ENCODE measurements at places on chromosomes 2 and 18.

- no peak for DNase-seq
Observed at GRCh38 chr2:17232776-17233556, 285.3 kb downstream of the RAD51AP2 start.

- DNase-seq, result peak; percentile 97
Observed at GRCh38 chr2:56127463-56128152, 56.2 kb upstream of the CCDC85A start.

GRCh38 chr2:190497428-190497827 lies 37.1 kb downstream of the NEMP2 start:
- DNase-seq, result peak; percentile 29

DNA sequence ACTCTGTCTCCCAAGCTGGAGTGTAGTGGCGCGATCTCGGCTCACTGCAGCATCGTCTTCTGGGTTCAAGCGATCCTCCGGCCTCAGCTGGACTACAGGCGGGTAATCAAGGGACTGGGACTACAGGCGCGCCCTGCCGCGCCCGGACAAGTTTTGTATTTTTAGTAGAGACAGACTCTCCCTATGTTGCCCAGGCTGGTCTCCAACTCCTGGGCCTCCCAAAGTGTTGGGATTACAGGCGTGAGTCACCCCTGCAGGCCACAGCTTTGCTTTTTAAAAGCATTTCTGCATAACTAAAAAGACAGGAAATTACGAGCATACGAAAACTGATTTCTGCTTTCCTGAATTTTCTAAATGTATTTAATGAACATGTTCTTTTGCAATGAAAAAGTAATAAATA lies 916 bp upstream of the OSBPL1A start:
- DNase-seq, result no peak

- no peak for DNase-seq
Observed at GRCh38 chr2:86476092-86476491, 34.9 kb downstream of the KDM3A start.

DNA sequence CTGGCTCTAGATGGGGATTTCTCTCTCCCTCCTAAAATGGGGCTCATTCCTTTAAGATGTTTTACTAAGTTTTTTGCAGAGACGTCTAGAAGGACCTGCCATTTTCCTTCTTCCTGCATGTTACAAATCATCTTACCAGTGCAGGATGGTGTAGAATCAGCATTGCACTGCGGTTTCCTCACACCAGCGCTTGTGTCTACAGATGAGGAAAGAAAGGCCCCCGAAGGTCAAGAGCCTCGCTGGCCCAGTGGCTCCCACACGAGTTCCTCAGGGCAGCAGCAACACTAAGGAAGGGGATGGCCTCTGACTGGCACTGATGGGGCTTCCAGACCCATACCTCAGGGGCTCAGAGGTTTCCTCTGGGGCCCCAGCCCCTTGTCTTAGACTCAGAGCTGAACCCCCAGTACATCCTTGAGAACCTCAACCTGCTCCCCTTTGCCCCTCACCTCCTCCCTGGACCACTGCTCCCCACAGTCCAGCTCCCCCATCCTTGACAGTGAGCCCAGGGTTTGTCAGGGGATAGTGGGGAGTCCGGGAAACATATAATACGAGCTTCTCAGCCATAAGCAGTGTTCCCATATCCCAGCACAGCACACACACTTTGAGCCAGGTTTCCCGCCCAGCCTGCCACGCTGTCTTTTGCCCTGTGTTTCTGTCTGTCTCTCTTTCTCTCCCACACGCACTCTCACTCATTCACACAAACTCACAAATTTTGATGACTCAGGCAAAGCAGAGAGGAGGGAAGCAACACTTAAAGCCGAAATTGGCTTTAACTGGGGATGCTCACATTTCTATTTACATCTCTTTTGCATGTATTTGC lies 29.4 kb downstream of the ZFP36L2 start:
- DNase-seq, result no peak

DNA sequence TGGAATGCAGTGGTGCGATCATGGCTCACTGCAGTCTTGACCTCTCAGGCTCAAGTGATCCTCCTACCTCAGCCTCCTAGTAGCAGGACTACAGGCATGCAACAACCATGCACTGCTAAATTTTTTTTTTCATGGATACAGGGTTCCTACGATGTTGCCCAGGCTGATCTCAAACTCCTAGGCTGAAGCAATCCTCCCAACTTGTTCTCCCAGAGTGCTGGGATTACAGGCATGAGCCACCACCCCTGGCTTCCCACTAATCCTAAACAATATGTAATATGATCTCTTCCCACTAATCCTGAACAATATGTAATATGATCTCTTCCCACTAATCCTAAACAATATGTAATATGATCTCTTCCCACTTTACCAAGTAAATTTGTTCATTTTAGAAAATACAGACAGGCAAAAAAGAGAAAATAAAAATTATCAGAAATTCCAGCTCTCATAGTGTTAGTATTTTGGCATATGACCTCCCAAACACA lies 33.7 kb upstream of the C18orf32 start:
- DNase-seq, result peak; percentile 68

GRCh38 chr2:65071499-65072180 lies 15.4 kb downstream of the CEP68 start:
- DNase-seq, result no peak

GRCh38 chr2:81647715-81648230 lies 1343.2 kb upstream of the LRRTM1 start:
- no peak for DNase-seq

GRCh38 chr2:11237122-11237521 lies 81.9 kb downstream of the SLC66A3 start:
- no peak for DNase-seq

GRCh38 chr2:201132518-201132917 lies 16.6 kb downstream of the CFLAR start:
- no peak for DNase-seq

DNA sequence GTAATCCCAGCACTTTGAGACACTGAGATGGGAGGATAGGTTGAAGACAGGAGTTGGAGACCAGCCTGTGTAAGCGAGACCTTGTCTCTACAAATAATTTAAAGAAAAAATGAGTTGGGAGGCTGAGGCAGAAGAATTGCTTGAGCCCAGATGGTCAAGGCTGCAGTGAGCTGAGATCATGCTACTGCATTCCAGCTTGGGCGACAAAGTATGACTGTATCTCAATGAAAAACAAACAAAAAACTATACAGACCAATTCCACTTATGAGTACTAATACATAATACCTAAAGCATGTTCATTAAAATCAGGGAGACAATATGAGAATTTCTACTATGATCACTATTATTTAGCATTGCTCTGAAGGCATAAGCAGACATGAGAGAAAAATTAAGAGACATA lies 12.6 kb downstream of the RNF149 start:
- no peak for DNase-seq

DNA sequence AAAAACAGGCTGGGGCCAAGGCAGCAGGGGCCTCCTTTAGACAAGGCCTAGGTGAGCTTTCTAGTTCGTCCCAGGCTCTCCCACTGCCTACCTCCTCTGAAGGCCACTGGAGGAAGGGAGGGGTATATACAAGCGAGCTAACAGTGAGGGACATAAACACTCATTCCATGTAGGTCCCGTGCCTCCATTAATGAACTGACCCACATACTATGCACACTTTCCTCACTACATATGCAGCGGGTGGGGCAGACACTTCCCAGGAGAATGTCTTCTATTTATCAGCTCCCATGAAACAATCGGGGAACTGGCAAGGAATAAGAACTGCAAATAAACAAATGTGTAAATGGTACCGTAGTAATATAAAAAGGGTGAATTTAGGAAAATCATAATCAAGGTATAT lies 336.5 kb downstream of the NBAS start:
- DNase-seq, result no peak

DNA sequence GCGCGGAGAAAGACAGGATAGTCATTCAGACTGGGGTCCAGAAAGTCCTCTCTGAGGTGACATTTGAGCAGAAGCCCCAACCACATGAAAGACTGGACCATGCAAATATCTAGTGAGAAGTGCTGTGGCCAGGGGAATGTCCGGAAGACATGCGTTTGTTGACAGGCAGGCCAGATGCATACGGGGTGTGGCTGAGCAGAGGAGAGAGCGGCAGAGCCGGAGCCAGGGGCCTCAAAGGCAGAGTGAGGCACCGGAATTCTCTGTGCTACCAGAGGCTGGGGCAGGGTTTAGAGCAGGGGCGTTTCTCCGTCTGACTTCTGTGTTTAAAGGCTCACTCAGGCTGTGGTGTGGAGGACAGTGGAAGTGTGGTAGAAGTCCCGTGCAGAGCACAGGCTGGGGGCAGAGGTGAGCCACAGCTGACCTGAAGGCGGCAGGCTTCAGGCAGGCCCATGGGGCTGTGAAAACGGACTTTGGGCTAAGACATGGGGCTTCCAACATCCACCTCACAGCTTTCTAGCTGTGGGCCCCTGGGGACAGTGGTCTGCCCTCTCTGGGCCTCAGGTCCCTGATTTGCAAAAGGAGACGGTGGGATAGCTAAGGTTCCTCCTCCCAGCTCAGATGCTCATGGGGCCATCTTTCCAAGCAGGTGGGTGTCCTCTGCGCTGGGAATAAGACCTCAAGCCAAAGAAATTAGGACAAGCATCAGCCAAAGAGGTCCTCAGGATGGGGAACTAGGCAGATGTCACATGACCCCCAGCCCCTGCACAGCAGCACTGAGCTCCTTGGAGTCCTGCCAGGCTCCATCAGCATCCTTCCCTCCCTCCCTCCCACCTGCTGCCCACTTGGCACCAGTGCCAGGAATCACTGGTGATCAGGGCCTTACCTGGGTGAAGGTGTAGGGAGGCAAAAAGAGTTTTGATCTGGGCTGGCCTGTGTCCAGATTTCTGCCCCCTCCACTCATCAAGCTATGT lies 11.2 kb downstream of the RUFY4 start:
- DNase-seq, result no peak

- no peak for DNase-seq
Observed at GRCh38 chr2:56012221-56012765, 88.7 kb upstream of the EFEMP1 start.

- DNase-seq, result no peak
Observed at GRCh38 chr2:18345848-18346247, 214.6 kb downstream of the RDH14 start.

DNA sequence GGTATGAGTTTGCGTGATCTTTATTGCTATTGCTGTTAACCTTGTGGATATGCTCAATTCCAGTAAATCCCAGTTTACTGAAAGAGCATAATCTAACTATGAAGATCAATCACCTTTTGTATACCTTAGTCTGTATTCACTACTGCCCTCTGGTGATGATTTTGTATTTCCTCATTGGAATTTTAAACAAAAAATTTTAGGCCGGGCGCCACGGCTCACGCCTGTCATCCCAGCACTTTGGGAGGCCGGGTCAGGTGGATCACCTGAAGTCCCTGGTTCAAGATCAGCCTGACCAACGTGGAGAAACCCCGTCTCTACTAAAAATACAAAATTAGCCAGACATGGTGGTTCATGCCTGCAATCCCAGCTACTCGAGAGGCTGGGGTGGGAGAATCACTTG lies 5.1 kb downstream of the COMMD1 start:
- DNase-seq, result no peak

DNA sequence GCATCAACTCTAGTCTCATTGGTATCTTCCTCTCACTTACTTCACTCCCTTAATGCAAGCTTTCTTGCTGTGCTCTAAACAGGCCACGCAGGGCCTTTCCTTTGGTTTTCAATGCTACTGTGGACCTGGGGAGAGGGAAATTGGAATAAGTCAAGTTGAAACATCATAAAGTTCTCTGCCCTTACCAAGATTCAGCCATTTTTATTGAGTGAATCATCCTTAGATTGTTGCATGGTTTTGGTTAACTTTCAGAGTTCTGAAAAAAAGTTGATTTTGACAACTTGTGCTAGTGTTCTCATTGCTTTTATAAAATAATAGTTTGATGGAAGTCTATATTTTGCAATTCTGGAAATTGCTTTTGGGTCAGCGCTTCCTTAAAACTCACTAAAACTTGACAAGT lies 852.8 kb upstream of the ACVR2A start:
- no peak for DNase-seq

- DNase-seq, result peak; percentile 93
Observed at GRCh38 chr2:237590272-237591140, at the start of gene RAB17. Gene RAB17, minus strand, starts transcription at chr2:237590734. Its CDS starts 4,580 bp downstream, at chr2:237586154.

- no peak for DNase-seq
Observed at GRCh38 chr18:56221195-56222065, 417.0 kb downstream of the TXNL1 start.

DNA sequence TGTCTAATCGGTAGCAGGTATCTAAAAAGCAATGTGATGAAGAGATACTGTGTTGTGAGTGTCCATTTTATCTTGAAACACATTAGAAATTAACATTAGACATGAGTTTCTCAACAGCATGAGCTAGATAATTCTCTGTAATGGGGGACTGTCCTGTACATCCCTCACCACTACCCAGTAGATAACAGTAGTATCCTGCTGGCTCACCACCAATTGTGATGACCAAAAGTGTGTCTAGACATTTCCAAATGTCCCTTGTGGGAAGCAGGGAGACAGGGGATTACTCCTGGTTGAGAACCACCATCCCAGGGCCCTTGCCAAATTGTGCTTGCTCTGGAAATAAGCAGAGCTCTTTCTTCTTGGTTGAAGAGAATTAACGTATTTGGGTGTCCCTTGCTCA lies 239.3 kb downstream of the IRS1 start:
- no peak for DNase-seq

DNA sequence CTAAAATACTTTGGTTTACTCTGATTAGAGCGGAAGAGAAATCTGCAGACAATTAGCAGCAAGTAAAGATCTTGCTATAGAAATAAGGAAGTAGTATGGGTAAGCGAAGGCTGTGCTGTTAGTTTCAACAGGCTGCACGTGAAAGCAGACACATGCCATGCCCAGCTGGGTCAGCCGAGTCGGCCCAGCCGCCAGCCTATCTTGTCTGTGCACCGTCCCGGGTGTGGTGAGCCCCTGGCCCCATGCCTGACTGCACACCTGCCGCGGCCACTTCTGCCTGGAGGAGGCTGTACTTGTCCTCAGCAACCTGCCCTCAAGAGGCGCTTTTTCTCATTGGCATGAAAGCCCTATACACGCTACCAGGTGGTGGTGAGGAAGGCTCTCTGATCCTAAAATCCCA lies 185.5 kb downstream of the SEPTIN10 start:
- DNase-seq, result no peak

DNA sequence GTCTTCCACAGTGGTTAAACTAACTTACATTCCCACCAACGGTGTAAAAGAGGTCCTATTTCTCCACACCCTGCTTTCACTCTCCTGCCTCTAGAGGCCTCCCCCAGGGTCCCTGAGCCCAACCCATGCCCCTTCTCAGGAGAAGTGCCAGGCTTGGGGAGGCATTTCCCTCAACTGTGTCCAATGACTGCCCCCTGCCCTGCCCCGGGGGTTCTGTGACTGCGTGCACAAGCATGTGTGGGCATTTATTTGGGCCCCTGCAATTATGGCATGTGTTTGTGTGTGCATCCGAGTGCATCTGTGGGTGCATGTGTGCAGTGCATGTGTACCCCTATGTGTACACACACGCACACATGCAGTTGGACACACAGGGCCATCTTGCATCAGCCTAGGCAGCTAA lies 57.3 kb downstream of the INHBB start:
- no peak for DNase-seq

- no peak for DNase-seq
Observed at GRCh38 chr2:232800166-232800565, 23.8 kb upstream of the KCNJ13 start.

DNA sequence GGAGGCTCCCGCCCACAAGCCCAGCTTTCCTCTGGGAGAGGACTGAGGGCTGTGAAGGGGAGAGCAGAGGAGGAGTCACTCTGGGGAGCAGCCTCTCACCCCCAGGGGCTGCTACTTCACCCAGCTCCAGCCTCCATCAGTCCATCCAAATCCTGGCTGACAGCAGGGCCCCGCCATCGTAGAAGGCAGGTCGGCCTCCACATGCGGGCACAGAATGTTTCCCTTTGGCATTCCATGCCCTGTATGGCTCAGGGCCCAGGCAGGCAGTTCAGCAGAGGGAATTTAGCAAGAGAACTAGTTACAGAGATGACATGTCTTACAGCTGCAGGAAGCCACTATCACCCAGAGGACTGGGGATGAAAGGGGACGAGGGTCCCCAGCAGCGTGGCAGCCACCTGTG lies 6.4 kb upstream of the ODC1 start:
- DNase-seq, result no peak

Data from NCI-H146 (cell line).